Brain (organoid and tissue), 16 donors: ENCODE measurements at places on chromosomes 5 and 9.

- no peak for DNase-seq
Measured at GRCh38 chr9:29203244-29203930, 1630.1 kb upstream of the C9orf72 start.

DNA sequence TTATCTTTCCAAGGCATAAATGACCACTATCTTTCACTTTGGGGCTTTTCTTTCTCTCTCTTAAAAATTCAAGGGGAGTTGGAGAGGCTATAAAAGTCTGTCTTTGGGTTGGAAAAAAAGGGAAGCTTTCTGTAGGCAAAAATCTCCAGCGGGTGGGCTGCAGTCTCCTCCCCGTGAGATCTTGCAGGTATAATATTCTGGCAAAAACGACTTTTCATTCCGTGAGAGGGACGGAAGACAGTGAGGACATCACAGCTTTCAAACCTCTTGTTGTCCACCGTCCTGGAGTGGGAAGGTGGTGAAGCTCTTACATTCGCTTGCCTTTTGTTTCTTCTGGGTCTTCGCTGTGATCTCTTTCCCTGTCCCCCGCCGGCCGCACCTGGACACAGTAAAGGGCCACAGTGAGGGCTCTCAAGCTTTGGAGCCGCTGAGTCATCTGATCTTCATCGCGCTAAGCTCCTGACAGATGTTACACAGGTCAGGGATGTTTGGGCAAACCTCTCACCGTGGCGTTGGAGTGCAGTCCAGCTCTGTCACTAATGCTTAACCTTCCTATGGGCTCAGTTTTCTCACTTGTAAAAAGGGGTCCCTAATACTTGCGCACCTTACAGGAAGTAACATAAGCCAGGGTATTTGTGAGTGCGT, 61.9 kb upstream of the MEGF10 start:
- no peak for DNase-seq

DNA sequence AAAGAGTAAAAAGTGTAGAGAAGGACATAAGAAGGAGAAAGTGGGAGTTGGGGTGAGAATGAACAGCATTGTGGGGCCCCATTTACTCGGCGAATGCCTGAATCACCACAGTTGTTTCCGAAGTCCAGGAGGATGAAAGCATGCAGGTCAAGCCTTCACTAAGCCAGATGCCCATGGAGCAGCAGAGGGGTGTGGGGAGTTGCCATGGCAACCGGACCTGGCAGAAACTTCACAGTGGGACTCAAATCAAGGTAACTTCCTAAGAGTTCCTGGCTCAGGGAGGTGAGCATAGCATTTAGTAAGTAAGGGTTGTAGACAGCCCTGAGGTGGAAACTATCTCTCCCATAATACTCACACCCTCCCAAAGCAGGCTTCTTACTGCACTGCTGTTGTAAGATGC, 357.1 kb downstream of the TRIM32 start:
- no peak for DNase-seq

- DNase-seq: no peak
Measured at GRCh38 chr9:110290001-110290400, 33.7 kb upstream of the TXN start.
